ENCODE measurements at places on chromosomes 2 and 18.

DNA sequence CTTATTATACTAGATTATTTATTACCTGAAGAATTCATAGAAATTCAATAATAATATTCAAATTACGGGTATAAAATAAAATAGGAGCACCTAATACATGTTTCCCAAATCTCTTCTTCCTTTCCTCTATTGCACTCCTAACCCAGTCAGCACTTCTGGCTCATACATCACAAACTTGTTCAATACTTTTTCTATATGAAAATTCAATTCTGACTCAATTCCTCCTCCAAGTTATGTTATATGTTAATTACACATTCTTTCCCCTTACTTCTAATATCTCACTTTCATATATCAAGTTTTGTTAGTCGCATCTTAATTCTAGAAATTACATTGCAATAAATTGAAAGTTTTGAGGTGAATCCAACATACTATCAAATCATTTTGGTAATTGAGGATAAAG lies 17.9 kb upstream of the COL3A1 start:
- DNase-seq = no peak

DNA sequence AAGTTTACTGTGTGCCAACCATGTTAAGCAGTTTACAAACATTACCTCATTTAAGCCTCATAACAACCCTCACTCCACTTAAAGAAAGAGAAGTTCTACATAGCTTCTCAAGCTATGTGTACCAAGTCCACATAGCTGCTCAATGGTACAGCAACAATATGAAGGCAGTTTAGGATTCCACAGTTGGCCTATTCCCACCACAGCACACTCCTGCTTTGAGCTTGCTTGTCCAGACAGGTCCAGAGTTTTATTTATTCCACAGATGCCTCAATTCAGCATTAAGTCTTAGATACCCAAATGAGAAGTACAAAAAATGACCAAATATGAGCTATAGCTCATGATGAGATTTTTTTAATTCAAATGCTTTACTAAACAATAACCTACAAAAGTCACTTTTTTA lies 24.8 kb downstream of the NPHP1 start:
- DNase-seq = no peak

GRCh38 chr2:174343623-174344455 lies 9.1 kb downstream of the SP9 start:
- DNase-seq = no peak

DNA sequence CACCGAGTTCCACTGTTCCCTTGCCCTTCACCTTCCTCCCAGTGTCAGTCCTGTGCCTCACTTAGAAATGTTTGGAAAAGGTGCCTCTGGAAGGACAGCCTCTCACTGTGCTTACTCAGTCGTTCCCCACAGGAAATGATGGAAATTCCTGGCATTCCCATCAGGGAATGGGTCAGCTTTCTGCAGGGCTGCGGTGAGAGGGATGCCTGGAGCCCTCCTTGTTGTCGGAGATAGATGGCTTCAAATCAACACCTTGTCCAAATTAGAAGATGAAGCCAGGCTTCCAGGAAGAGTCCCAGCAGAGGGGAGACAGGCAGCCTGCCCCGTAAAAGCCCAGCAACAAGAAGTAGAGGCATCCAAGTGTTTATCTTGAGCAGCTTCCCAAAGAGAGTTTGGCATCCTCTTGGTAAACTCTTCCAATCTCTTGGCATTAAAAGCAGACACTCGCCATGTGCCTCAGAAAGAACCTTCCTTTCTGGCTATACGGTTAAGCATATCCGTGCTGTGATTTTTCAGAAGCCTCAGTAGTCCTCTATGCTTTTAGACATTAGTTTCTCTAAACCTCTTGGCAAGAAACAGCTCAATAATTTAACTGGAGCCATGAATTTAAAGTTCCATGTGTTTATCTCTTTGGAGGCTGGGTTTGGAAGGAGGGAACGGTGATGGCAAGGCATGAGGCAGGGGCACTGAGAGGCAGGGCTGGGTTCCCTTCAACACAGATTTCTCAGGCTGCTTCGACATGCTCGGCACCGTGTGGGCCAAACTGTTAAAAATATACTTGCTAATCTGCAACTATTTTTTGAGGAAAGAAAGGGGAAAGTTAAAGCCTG lies 25.1 kb downstream of the COLEC12 start:
- DNase-seq = no peak

- no peak for DNase-seq
These were observed 886.5 kb downstream of the CNTNAP5 start for GRCh38 chr2:124911560-124911959.

DNA sequence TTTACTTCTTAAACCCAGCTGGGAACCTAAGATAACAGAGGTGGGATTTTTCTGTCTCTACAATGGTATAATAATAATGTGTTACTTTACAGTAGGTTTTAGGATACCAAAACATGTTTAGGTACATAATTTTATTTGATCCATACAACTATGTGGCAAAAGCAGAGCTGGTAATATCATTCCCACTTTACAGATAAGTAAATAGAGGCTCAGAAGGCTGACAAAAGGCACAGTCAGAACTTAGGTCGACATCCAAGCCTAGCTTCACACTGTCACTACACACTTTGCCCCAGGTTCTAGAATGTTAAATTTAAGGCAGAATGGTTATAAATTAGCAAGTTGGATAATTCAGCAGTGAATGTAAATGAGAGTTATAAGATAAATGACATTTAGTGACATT lies 189.6 kb upstream of the PARD3B start:
- DNase-seq = no peak

GRCh38 chr2:62362561-62362960 lies 143.4 kb downstream of the TMEM17 start:
- DNase-seq = no peak

GRCh38 chr2:42834161-42834560 lies 41.8 kb upstream of the HAAO start:
- no peak for DNase-seq

GRCh38 chr2:42926434-42927333 lies 134.3 kb upstream of the HAAO start:
- DNase-seq = no peak

DNA sequence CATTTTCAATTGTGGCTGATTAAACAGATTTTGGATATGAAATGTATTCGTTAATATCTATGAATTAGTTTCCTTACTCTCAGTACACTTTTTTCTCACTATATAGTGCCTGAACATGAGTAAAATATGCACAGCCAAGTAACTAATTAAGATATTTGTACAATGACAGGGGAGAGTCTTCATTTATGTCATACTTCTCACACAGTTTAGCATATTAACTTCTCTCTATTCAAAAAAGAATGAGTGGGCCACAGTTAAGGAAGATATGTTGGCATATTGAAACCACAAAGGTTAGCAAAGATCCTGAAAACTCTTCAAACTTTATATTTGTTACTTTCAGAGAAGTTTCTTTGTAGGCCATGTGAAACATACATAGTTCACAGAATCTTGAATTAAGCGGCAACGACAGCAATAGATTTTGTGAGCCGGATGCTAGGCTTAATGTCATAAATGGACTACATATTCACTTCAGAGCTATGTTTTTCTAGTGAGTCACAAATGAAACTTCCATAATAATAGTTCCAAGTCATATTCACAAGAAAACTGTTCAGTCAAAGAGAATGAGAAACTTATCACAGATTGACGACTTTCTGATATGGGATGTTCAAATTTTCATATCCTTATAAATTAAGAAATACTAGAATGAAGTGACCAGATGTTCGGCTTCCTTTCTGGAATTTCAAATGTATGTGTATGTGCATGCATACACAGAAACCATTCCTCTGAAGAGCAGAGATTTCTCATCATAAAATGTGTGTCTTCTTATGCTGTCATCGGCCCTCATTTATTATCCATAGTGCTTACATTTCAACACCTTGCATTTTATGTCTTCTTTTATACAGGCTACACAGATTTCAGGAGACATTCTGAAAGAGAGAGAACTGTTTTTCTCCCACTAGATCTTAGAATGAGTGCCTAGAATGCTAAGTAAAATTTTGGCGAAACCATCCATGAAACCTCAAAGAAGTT lies 584.0 kb downstream of the SATB2 start:
- DNase-seq = no peak

- no peak for DNase-seq
These were observed 864.7 kb downstream of the TRIB2 start for GRCh38 chr2:13581471-13581870.

DNA sequence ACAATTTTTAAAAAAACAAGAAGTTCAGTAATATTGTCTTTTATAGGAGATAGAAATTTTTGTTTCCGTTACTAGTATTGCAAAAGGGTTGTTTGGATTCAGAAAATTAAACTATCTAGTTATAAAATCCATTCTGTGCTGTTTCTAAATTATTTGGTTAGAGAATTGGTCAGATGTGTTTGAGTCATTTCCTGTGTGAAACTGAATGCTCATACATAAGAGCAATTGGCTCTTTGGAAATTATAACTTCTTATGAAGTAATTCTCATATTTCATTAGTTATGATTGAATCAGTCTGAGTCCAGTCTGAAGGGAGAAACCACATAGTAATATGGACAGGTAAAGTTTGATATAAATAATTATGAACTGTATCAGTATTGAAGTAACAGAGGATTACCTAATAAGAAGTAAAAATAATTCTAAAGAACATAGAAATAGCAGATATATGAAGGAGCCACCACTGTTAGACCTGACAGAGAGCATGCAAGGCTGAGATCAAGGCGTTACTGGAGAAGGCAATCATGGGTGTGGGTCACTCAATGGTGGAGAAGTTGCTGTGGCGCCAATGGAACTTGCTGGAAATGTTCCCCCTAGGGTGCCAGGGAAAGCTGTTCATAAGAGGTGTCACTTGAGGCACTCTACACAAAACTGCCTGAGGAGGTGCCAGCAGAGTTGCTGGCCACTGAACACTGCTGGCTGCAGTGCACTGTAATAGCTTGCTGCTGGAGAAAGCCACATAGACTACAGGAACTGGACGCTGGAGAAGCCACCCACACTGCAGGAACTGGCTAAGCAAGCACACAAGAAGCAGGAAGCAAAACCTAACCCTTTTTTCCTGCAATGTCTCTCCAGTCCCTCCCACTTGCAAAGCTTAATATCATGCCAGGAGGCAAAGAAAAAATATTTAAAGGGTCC lies 18.0 kb upstream of the FAP start:
- DNase-seq = no peak

DNA sequence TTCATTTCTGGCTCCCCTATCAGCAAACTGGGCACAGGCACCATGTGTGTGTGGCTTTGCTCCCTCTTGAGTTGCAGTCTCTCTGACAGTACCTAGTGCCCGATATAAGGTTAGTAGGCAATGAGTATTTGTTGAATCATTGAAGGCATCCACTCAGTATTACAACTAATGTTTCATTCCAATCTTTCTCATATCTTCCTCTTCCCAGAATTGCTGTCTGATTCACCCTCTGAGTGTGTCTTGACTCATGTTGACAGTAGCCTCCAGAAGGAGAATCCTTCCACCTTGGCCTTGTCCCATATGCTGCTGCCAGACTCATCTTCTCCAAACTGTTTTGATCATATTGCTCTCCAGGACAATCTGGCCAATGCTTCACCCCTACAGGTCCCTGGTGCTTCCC lies 202.5 kb downstream of the LRRTM1 start:
- DNase-seq = no peak

DNA sequence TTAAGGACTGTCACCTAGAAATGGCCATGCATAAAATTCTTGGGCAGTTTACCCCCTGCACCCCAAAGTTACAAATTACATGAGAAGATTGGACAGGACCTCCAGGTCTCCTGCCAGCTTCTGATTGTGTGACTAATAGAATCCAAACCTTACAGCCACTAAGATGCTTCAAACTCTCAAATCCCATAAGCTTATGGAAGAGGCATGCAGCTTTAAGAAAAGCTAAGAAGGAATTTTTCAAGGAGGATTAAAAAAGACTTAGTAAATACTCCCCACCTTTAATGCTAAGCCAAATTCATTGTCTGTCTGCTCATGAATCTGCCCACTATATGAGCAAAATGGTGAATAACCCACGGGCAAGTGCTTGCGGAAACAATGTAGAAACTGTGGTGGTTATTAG lies 86.3 kb downstream of the MAIP1 start:
- no peak for DNase-seq

DNA sequence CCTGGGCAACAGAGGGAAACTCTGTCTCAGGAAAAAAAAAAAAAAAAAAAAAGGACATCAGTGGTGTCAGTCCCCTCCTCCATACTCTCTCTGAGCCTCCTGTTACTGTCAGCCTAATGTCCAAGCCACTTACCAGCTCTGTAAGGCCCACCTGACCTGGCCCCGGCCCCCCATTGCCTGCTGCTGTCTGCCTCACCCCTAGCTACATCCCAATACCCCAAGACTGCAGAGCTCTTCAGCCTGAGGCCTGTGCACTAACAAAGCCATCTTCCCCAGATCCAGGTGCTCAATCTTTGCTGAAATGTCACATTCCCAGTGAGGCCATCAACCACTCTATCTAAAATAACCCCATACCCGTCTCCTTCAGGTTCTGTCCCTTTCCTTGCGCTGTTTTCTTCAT lies 5.7 kb downstream of the ARMC9 start:
- no peak for DNase-seq

- DNase-seq = no peak
These were observed 56.0 kb downstream of the SH3BP4 start for GRCh38 chr2:235007664-235008457.

DNA sequence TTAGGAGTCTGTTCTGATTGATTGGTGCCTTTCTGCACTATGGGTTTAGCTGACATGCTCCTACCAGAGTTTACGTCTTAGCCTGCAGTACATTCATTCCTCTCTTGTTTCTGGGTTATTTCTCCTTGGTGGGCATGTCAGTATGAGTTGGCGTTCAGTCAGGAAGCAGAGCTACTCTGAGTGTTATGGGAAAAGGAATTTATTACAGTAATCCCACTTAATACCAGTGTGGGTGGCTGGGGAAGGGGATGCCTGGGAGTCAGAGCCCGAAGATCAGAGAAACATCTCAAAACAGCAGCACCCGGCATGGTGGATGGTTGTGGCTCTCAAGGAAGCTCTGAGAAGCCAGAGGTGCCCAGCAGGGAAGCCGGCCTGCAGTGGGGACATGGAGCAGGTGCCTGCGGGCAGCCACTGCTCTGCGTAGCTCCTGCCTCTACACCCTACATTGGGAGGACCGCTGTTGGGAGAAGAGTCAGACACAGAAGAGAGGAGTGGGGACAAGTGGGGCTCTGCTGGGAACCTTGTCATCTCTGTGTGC lies 48.9 kb downstream of the RAB31 start:
- DNase-seq = no peak

Measured in activated naive CD4-positive, alpha-beta T cell treated with anti-CD3 and anti-CD28 coated beads, Interleukin-2, amount 50 U/mL, for 16 hours (primary cell).